T-cell (primary cell): ENCODE measurements at places on chromosomes 1 and 21.

DNA sequence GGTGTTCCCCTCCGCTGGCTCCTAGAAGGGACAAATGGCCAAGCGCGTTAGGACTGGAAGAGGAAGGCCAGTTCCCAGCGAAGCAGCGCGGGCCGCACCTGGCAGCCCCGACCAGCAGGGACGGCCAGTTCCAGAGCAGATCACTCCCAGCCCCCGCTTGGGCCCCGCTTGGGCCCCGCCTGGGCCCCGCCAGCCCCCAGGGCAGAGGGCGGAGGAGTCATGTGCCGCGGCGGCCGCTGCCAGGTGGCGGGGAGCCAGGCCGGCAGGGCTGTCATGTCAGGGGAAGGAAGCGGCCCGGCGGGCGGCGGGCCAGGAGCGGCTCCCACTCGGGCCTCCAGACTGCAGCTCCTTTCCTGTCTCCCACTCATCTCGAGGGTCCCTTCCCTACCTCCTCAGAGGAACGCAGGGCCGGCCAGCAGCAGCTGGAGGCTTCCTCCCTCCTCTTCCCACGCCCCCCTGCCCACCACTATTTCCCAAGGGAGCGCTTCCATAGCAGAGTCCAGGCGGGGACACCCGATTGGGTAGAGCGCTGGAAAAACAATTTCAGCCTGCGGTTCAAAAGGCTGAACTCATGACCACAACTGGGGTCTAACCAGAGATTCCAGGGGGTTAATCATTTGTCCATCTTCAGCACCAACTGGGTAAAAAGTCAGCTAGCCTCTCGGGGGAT, 16.5 kb downstream of the ZNF697 start:
- DNase-seq: no peak

GRCh38 chr21:36388835-36389234, 3.6 kb downstream of the CHAF1B start:
- DNase-seq: no peak

GRCh38 chr1:5519366-5520135, 472.7 kb downstream of the NPHP4 start:
- no peak for DNase-seq

- peak; percentile 67 for DNase-seq
These were observed 103.9 kb downstream of the CASZ1 start for GRCh38 chr1:10692401-10693021.

DNA sequence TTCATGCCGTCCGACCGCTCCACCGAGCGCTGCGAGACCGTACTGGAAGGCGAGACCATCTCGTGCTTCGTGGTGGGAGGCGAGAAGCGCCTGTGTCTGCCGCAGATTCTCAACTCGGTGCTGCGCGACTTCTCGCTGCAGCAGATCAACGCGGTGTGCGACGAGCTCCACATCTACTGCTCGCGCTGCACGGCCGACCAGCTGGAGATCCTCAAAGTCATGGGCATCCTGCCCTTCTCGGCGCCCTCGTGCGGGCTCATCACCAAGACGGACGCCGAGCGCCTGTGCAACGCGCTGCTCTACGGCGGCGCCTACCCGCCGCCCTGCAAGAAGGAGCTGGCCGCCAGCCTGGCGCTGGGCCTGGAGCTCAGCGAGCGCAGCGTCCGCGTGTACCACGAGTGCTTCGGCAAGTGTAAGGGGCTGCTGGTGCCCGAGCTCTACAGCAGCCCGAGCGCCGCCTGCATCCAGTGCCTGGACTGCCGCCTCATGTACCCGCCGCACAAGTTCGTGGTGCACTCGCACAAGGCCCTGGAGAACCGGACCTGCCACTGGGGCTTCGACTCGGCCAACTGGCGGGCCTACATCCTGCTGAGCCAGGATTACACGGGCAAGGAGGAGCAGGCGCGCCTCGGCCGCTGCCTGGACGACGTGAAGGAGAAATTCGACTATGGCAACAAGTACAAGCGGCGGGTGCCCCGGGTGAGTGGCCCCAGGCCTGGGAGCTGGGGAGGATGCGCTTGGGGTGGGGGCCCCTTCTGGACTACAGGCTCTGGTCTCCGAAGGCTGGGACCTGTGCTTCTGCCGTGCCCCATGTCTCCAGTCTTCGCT, 1.1 kb downstream of the SKI start:
- peak; percentile 58 for DNase-seq

- DNase-seq: no peak
These were observed 71.8 kb upstream of the PKN2 start for GRCh38 chr1:88612292-88612691.

- no peak for DNase-seq
These were observed 29.5 kb upstream of the RUNX3 start for GRCh38 chr1:24959623-24959975.

DNA sequence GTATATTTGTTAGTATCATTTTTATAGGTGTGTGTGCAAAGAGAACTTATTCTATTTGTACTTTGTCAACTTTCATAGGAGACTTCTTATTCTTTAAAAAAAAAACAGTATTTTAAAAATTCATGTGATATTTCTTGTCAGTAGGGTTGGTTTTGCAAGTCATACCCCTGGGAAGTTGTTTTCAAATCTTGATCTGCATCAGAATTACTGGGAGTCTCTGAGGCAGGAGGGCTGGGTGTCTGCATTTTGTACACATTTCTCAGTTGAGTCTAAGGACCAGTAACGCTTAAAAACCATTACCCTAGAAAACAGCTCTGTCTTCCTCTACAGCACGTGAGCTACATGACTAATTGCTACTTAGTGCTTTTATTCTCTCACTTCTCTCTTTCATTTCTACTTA, 76.0 kb upstream of the CTTNBP2NL start:
- no peak for DNase-seq

DNA sequence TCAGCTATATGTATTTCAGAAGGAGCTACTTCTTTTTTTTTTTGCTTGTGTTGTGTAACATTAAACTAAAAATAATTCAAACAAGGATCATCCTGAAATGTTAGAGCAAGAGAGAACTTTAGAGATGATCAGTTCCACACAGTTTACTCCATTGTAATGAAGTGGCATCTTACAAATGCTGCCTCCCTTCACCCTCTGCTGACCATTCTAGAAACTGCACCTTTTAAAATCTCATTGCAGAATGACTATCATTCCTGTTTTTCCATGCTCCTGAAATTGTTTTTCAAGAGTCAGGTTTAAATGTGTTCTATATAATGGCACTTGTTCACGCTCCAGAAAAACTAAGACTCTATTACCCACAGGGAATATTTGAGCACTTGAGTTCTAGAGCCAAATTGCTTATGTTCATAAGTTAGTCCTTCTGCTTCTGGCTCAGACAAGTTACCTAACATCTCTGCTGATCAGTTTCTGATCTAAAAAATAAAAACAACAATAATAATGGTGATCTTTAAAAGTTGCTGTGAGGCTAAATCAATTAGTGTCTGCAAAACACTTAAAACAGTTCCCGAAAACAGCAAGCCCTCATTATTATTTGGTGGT, 21.5 kb upstream of the SLC44A5 start:
- no peak for DNase-seq

DNA sequence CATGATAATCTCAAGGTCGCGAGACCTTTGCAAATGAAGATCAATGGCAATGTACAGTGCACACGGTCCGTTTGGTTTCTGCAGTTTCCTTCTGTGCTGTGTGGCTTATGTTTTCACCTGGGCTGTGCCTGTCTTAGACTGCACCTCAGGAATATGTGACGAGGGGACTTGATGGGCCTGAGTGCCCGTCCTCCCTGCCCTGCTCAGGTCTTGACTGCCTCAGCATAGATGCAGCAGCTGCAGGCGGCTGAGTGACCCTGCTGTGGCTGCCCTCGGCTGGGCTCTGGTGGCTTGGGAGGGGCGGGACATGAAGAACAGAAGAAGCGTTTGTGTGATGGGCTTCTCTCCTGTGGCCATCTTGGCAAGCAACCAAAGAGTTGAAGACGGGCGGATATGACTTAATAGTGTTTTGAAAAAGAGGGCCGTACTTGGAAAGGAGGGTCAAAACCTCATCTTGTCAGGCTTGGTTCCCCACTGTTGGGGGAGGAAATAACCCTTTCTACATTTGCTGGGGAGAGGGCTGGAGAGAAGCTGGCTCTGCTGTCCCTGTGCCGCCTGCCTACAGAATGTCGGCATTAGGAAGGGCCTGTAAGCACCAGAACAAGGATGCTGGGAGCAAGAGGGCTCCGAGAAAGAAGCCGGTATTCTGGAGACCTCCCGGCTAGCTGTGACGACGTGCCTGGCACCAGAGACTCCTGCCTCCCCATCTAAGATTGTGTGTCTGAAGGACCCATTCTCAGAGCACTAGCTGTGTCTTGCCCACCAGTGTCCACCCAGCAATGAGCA, 7.1 kb downstream of the MYBPHL start:
- no peak for DNase-seq

DNA sequence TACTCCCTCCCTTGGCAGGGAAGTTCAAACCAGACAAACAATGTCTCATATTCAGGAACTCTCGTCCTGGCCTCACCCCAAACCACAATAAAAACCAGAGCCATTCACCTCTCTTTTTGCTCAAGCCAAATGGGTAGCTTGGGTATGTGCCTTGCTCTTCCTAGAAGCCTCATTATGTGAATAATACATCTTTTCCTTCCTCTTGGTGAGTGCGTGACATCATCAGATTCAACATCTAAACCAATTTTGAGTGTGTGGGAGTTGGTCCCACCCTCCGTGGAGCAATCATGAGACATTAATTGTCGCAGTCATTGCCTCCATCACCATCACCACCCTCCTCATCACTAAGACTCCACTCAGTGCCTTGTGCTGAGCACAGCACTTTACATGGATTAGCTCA, 482.9 kb downstream of the PTPRU start:
- no peak for DNase-seq

- no peak for DNase-seq
These were observed 100.1 kb downstream of the HLX start for GRCh38 chr1:220979371-220979770.

DNA sequence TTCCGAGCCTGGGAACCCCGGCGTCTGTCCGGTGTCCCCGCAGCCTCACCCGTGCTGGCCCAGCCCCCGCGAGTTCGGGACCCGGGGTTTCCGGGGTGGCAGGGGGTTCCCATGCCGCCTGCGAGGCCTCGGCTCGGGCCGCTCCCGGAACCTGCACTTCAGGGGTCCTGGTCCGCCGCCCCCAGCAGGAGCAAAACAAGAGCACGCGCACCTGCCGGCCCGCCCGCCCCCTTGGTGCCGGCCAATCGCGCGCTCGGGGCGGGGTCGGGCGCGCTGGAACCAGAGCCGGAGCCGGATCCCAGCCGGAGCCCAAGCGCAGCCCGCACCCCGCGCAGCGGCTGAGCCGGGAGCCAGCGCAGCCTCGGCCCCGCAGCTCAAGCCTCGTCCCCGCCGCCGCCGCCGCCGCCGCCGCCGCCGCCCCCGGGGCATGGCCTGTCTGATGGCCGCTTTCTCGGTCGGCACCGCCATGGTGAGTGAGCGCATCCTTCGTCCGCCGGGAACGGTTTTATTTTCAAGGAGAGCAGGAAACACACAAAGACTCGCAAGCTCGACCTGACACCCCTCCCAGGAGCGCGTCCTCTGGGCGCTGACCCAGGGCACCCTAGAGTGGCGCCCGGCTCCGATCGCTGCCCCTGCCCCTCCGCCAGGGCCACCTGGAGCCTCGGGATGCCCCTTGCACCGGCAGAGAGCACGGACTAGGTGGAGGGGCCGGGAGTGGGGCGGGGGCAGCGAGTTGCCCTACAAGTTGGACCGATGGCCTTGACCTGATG, at the start of gene ABCG1:
ABCG1 (plus strand) TSS at position 305 of the 770 bp plus-strand sequence; CDS start at position 428, 123 bp downstream.
- DNase-seq: peak; percentile 49

GRCh38 chr1:22930240-22930912, 42.3 kb downstream of the LACTBL1 start:
- no peak for DNase-seq

DNA sequence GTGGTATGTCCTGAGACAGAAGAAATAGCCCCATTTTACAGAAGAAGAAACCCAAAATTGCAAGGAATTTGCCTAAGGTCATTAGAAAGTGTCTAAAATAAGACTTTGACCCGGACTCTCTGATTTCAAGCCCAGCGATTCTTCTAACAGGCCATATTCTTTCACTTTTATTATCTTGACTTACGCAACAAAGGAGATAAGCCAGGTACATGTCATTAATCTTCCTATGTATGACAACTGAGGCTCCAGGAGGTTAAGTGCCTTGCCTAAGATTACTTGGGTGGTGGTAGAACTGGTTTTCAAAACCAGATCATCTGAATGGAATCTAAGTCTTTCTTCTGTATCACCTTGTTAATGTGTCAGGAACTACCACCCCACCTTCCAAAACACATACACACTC, 124.3 kb downstream of the PBX1 start:
- no peak for DNase-seq

DNA sequence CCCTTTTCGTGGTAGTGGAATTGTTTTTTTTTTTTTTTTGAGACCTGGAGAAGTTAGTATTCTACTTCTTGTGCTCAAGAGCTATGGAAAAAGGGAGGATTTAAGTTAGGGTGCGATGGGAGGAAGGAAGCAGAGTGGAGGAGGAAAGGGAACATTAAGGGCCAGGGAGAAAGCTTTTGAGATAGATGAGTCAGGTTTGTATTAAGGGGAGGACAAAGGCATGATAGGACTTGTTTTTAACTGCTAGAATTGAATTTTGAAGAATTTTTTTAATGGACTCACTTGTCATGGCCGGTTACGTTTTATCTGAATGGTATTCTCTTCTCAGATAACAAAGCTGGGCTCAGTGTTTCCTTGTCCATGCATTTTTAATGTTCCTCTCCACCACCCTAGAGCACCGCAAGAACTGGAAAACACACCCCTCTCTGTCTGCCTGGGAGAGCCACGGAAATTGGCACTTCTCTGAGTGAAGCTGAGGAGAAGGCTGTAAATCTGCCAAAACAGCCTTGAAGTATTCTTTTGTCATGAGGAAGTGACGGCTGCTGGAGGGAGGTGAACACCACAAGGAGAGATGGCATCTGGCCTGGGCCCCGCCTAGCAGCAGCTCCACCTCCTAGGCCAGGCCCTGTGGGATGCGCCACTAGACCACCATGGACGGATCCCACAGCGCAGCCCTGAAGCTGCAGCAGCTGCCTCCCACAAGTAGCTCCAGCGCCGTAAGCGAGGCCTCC, 3.5 kb downstream of the NIPAL3 start:
- peak; percentile 8 for DNase-seq

DNA sequence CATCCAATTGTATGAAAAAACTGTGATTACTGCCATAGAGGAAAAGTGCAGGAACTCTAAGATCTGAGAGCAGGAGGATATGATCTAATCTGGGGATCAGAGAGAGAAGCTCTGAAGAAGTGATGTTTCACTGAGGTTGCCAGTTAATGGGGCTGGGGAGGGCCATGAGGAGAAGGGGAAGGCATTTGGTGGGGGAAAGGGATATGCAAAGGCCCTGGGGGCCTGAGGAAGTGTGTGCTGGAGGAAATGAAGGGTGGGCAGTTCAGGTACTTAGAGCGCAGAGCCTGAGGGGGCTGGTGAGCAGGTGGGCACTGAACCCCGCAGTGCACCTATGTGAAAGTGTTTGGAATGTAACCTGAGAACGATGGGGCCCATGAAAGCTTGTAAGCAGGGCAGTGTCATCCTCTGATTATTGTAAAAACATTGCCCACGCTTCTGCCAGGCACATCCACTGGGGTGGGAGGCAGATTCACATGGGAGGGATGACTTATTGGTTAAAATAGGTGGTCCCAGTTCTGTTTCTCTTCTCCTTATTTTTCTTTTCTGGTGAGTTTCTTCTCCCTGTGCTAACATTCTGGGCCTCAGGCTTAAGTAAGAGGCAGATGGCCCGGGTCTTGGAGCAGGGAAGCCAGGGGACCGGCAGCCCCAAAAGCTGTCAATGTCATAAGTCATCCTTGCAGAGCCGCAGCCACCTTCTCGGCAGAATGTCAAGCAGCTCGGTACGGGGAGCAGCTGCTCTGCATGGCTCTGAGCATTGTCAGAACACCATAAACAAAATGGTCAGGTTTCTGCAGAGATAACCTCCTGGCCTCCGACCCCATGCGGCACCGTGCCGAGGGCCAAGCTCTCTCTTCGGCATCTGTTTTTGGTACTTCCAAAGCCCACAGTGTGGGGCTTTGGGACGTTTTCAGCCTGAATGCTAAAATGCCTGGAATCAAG, 492.0 kb upstream of the VAMP3 start:
- DNase-seq: no peak
